Esophagus squamous epithelium (tissue), 5 donors: ENCODE measurements at places on chromosomes 12 and 14. TPM values are rescaled to one million over a fixed set of nuclear protein-coding genes. Genes with fewer than 3 reads are reported as not detected.

GRCh38 chr14:61939776-61940175 lies 177.6 kb downstream of the SNAPC1 start:
- no peaks in the 10 kb centered on the region for H3K27me3 ChIP-seq
- DNase-seq = no peak
- H3K27ac ChIP-seq = no peak overlapping the region
- no peaks in the 10 kb centered on the region for H3K4me1 ChIP-seq
- no peaks in the 10 kb centered on the region for H3K36me3 ChIP-seq
- H3K4me3 ChIP-seq = no peak overlapping the region

GRCh38 chr12:108241986-108242703 lies 97.0 kb downstream of the CMKLR1 start:
- H3K27ac ChIP-seq = no peak overlapping the region
- no peak overlapping the region for H3K4me3 ChIP-seq
- H3K4me1 ChIP-seq = no peaks in the 10 kb centered on the region
- no peak for DNase-seq

The GPR84 gene
- not detected for total RNA-seq

DNA sequence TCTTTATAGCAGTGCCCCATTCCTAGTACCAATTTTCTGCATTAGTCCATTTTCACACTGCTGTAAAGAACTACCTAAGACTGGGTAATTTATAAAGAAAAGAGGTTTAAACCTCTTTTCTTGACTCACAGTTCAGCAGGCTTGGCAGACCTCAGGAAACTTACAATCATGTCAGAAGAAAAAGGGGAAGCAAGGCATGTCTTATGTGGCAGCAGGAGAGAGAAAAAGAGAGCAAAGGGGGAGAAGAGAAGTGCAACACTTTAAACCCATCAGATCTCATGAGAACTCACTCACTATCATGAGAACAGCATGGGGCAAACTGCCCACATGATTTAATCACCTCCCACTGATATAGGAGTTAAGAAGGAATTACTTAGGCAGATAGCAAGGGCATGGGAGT lies 101.6 kb upstream of the PLEKHG7 start:
- no peaks in the 10 kb centered on the region for H3K36me3 ChIP-seq
- H3K4me3 ChIP-seq = no peak overlapping the region
- no peak overlapping the region for H3K27ac ChIP-seq
- H3K27me3 ChIP-seq = no peaks in the 10 kb centered on the region

DNA sequence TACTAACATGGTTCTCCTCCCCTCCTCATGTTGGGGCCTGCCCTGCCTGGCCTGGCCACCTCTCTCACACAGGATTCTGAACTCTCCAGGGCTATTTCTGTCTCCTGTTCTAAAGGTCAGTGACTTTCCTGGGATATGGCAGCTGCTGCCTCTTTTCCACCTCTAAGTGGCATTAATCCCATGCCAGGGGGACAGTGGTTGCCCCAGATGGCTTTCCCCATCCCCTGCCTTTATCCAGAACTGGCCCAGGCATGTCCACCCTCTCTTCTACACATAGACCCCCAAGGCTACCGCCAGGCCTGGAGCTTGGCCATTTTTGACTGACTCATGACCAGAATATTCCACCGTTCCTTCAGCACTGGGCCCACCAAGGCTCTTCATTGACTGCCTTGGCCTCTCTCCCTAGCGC lies 90.4 kb downstream of the IRF2BPL start:
- H3K36me3 ChIP-seq = no peaks in the 10 kb centered on the region
- peaks cover 22% of the 10 kb centered on the region for H3K4me1 ChIP-seq
- H3K27ac ChIP-seq = peak overlapping the region; percentile 31

GRCh38 chr14:60151715-60152114 lies 13.5 kb downstream of the DHRS7 start:
- peaks cover 72% of the 10 kb centered on the region for H3K36me3 ChIP-seq
- H3K27ac ChIP-seq = peak overlapping the region; percentile 29
- peak; percentile 30 for DNase-seq
- peaks cover 20% of the 10 kb centered on the region for H3K4me1 ChIP-seq
- H3K27me3 ChIP-seq = no peaks in the 10 kb centered on the region

- H3K27ac ChIP-seq = peak overlapping the region; percentile 95
- peaks cover 28% of the 10 kb centered on the region for H3K4me1 ChIP-seq
- peaks cover 10% of the 10 kb centered on the region for H3K36me3 ChIP-seq
- peak overlapping the region; percentile 94 for H3K4me3 ChIP-seq
These were observed 496 bp upstream of the ISCU start for GRCh38 chr12:108561852-108562347.

DNA sequence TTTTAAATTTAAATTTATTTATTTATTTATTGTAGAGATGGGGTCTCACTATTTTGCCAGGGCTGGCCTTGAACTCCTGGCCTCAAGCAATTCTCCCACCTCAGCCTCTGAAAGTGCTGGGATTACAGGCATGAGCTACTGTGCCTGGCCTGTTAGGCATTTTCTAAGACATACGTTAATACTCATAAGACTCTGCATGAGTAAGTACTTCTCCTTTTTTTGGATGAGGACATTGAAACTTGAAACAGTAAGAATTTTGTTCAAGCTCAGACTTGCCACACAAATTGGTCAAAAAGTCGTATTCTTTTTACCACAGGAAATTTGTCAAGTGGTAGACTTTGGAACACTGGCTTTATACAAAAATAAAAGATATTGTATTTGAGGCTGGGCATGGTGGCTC lies 187.4 kb upstream of the RASSF8 start:
- no peaks in the 10 kb centered on the region for H3K4me1 ChIP-seq
- no peak overlapping the region for H3K27ac ChIP-seq
- no peaks in the 10 kb centered on the region for H3K27me3 ChIP-seq
- H3K36me3 ChIP-seq = no peaks in the 10 kb centered on the region
- no peak for DNase-seq
- no peak overlapping the region for H3K4me3 ChIP-seq

- no peaks in the 10 kb centered on the region for H3K27me3 ChIP-seq
- H3K4me1 ChIP-seq = no peaks in the 10 kb centered on the region
- H3K27ac ChIP-seq = no peak overlapping the region
- H3K4me3 ChIP-seq = no peak overlapping the region
- no peak for DNase-seq
These were observed 137.6 kb upstream of the PPFIA2 start for GRCh38 chr12:81896771-81897170.

GRCh38 chr12:5259523-5259922 lies 172.4 kb upstream of the NTF3 start:
- no peak overlapping the region for H3K27ac ChIP-seq
- no peak for DNase-seq
- no peaks in the 10 kb centered on the region for H3K27me3 ChIP-seq
- H3K4me3 ChIP-seq = no peak overlapping the region

DNA sequence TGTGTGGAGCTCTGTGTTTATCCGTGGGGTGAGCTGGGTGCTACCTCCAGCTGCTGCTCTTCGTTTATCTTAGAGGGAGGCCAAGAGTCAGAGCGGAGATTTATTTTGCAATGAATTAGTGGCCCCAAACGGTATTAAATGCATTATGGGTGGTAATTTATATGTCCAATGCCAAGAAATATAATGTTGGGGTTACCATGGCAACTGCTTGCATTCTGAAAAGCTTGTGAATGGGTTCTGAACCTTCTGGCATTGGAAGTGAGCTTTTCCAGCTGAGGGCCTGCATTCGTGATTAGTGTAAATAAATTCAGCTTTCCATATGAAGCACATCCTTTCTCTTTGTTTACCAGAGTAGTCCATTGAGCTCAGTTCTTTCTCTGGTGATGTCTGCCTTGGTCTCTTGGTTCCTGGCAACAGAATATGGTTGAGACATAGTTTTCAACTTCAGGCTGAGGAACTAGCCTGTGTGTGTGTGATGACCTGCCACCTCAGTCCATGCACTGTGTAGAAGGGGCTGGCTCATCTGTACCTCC lies 51.8 kb downstream of the TRAF3 start:
- no peak overlapping the region for H3K27ac ChIP-seq
- H3K27me3 ChIP-seq = no peaks in the 10 kb centered on the region
- DNase-seq = no peak
- H3K36me3 ChIP-seq = peaks cover 19% of the 10 kb centered on the region
